ENCODE measurements at places on chromosomes 7 and 10. TPM values are rescaled to one million over a fixed set of nuclear protein-coding genes. Genes with fewer than 3 reads are reported as not detected.

CLCN1 gene
- not detected for total RNA-seq

LIPK gene
- total RNA-seq = not detected

PALD1 gene
- 1.1 TPM for total RNA-seq

ASB13 gene
- 9.9 TPM for total RNA-seq

HOXA6 gene
- not detected for total RNA-seq

All from activated naive CD8-positive, alpha-beta T cell treated with anti-CD3 and anti-CD28 coated beads, Interleukin-2, amount 10 ng/mL, durations not matched to agents 7 days and 5 days (primary cell).